Fibroblast of lung (primary cell): ENCODE measurements at places on chromosomes 7 and 10.

DNA sequence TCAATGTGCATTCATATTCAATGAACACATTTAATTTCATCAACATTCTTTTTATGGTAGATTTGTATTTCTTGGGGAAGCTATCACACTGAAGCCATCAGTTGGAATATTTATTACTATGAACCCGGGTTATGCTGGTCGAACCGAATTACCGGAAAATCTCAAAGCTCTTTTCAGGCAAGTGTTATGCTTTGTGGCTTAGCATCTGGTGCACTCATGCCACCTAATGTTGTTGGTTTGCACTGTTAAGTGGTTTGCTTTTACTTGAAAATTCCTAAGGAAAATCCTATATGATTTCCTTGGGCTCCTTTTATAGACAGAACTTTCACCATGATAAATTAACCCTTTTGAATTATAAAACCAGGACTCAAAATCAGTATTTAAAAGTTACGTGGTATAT, 147.9 kb downstream of the DNAH11 start:
- DNase-seq = peak; percentile 13

DNA sequence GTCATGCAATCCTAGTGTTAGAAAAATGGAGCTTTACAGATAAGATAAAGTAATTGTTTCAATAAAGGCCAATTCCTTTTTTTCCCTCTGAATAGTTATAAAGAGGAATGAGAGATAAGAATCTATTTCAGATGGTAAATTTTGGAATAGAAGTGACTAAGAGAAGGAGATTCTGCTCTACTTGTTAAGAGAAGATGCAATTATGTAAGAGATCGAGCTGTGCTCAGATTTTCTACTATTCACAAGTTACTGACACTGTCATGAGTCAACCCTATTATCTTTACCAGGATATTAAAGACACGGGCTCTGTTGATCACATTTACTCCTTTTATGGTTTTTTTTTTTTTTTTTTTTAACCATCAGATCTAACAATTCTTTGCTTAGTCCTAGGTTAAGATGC, 511.3 kb downstream of the ARL4A start:
- DNase-seq = peak; percentile 65

DNA sequence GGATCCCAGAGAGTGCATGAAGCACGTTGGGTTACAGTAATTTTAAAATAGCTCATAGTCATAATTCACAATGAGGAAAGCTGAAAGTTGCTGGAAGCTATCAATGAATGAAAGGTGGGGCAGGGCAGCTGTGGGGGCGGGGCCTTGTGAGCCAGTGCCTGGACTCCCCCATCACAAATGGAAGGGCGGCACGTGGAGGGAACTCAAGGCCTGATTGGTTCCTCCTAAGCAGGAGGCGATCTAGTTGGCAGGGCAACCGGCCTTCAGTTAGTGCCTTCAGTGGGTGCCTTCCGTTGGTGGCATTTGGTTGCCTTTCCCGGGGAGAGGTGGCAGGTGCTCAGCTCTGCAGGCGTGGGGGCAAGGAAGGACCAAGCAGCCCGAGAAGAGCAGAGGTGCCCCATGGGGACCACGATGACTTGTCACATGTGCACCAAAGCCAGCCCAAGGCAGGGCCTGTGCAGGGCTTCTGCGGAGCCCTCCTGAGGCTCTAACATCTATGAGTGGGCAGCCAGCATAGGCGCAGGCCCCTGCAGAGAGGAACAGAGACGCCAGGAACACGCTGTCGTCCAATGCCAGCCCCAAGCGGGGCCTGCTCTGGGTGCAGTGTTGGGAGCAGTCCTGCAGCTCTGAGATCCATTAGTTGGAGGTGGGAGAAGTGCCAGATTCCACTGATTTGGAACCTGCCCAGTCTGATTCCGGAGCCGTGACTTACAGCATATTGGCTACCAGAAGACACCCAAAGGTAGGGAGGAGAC, 59.8 kb upstream of the PDSS1 start:
- no peak for DNase-seq

- no peak for DNase-seq
Observed at GRCh38 chr10:14652067-14652466, 122.6 kb downstream of the FAM107B start.

- DNase-seq = no peak
Observed at GRCh38 chr10:92502296-92502808, 71.5 kb downstream of the IDE start.

GRCh38 chr7:132226046-132226956, 350.0 kb downstream of the PLXNA4 start:
- no peak for DNase-seq

DNA sequence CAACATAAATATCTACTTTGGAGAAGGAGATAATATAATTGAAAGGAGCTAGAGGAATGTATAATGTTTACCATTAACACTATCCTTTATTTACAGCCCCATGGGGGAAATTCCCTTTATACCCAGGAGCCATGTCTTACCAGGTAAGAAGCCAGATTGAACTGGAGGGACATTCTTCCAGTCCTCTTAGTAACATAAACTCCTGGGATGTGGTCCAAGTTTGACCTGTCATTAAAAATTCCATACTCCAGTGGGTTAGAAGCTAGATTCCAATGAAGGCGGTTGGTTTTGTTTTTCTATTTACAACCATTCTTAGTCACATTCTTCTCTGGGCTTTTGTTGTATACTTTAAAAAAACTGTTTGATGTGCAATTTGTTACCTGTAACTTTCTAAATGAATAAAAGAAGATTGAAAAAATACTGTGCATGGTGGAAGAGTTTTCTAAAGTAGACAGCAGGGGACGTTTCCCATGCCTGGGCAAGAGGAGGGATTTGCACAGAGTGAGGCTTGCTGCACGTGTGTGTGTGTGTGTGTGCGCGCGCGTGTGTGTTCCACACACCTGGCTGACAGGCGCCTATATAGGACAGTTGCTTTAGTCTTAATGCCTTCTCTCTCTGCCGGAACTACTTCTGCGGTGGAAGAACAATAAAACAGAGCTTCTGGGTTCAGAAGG, 2.0 kb downstream of the PLCE1 start:
- DNase-seq = peak; percentile 87

GRCh38 chr10:100551738-100552137, 16.0 kb downstream of the HIF1AN start:
- DNase-seq = no peak

DNA sequence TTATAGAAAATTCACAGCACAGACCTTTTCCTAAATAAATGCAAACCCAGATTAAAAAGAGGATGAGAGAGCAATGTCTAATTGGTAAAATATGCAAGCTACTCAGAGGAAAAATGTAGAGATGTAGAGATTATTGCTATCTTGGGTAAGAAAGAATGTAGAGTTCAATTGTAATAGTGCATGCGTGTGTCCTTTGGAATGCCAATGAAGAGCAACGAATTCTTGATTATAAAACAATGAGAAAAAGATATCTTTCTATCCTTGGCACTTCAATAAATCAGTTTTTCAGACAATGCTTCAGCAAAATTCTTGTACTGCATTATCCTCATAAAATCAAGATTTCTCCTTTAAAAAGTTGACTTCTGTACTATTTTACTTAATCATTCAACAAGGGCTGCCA, 50.9 kb downstream of the SEMA3D start:
- peak; percentile 92 for DNase-seq

DNA sequence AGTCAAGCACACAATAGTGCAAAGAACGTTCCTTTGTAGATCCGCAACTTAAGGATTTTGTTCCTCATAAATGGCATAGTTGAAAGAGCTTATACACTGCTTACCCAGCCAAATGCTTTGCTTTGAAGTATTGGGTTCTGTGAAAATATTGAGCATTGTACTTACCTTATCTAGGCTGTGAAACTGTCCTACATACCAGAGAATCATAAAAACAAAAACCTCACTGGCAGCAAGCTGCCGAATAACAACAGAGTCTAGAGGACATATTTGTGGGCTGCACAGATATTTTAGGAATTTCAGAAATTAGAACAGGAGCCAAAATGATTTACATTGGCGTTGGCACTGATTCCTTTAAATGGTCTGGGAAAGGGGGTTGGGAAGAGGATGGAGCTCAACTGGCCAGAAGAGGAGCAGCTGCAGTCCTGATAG, 174.8 kb downstream of the RTKN2 start:
- peak; percentile 94 for DNase-seq

DNA sequence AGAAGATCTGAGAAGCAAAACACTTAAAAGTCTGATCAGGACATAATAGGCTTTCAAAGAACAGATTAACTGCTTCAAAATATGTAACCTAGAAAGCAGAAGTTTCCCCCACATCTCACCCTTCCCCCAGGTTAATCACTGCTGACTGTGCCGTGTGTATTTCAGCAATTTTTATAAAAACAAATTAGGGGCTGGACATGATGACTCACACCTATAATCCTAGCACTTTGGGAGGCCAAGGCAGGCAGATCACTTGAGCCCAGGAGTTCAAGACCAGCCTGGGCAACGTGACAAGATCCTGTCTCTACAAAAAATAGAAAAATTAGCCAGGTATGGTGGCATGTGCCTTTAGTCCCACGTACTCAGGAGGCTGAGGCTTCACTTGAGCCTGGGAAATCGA, 67.6 kb upstream of the GATA3 start:
- DNase-seq = peak; percentile 19

DNA sequence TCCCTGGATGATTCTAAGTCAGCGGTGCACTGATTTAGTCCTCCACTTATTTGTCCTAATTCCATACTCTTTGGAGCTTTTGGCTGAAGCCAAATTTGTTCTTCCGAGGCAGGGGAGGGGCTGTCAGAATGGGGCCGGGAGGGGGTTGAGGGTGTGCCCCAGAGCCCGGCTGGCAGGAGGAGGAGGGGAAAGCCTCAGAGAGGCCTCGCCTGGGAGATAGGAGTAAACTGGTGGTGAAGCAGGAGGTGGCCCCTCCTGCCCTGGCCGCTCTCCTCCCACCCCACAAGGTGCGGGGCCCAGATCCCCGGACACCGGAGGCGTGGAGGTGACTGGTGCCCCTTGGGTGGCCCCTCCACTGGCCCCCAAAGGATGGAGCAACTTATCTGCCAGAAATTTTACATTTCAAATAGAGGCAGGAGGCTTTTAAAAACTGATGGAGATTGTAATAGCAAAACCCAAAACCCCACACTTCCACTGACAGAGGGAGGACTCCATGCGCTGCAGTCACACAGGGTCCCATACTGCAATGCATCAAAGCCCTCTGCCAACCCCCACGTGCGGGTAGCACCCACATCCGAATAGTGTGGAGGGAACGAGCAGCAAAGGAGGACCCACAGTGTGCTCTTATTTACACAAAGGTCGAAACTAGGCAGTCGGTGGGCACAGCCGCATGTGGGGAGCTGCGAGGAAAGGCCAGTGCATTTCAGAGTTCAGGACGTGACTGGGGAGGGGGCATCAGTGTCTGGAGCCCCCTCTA, 61.9 kb downstream of the CAMK2B start:
- no peak for DNase-seq

DNA sequence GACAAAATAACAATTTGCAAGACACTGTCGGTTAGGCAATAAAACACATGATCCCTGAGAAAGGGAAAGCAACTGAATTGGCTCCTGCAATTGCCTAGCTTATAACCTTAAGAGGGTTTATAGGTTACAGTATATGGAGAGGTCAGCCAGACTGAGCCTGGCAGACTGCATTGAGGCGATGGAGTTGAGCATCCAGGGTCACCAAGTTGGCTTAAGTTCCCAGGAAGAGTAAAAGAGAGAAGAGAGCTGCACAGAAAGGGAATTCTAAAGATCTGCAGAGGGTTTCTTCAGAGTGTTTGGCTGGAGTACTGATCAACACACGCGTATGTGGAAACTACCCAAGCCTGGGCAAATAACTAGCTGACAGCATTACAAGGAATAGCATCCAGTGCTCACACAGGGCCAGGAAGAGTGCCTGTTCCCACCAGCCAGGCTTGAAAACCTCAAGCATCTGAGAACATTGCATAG, 11.2 kb downstream of the ANKMY2 start:
- peak; percentile 71 for DNase-seq

- DNase-seq = no peak
Observed at GRCh38 chr7:27491534-27491933, 171.1 kb downstream of the HIBADH start.

DNA sequence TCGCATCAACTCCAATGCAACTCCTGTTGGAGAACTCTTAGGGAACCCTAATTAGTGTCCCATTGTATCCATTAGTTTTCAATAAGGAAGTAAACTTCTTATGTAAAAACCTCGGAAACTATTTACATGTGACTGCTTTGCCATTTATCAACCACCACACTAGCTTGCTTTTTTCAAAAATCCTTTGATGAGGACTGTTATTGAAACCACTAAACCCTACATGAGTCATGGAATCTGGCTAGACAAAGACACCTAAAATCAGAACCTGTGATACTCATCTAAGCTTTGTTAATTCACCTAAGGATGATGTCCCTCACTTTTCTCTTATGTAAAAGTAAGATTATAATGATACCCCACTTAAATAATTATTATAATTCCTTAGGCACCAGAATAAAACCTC, 414.1 kb upstream of the ETV1 start:
- DNase-seq = no peak

- no peak for DNase-seq
Observed at GRCh38 chr7:768881-769504, 41.9 kb upstream of the PRKAR1B start.

DNA sequence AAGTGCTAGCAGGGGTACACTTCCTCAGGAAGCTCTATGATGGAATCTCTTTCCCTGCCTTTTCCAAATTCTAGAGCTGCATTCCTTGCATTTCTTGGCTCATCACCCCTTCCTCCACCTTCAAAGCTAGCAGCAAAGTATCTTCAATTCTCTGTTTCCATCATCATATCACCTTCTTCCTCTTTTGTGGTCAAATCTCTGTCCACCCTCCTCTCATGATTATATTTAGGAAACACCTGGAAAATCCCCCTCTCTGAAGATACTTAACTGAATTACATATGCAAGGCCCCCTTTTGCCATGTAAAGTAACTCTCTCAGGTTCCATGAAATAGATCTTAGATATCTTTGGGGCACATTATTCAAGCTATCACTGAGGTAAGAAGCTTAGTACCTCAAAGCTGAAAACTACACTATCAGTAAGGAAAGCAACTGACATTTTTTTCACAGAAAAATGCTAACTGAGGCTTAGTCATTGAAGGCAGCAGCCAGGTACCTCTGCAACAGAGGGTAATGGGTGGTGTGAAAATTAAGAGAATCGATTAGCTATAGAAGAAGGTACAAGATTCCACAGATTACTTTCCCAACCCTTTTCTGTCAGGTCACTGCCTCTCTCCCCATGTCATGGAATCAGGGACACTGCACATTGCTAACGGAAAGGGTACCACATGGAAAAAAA, 197.3 kb downstream of the MACC1 start:
- no peak for DNase-seq
